ENCODE measurements at places on chromosomes 12 and 14. TPM values are rescaled to one million over a fixed set of nuclear protein-coding genes. Genes with fewer than 3 reads are reported as not detected.

GRCh38 chr14:77623201-77623600 lies 6.8 kb upstream of the SPTLC2 start:
- ATAC-seq: no peak

Gene SLC10A1
- total RNA-seq: not detected

GRCh38 chr12:19066475-19067001 lies 63.0 kb upstream of the PLEKHA5 start:
- ATAC-seq: no peak

GRCh38 chr12:78004249-78005093 lies 173.8 kb downstream of the NAV3 start:
- no peak for ATAC-seq

GRCh38 chr14:61064210-61064609 lies 83.2 kb downstream of the SLC38A6 start:
- ATAC-seq: no peak
